T-cell (primary cell): ENCODE measurements at places on chromosomes 1 and 21. TPM values are rescaled to one million over a fixed set of nuclear protein-coding genes. Genes with fewer than 3 reads are reported as not detected.
A peak's percentile ranks its signal among the peaks of the same experiment; 100 is the strongest.

The ECE1 gene
- total RNA-seq: 81.0 TPM

The PPIH gene
- total RNA-seq: 38.7 TPM

The SUSD4 gene
- 1.3 TPM for total RNA-seq

The SCCPDH gene
- 4.5 TPM for total RNA-seq

The WNT3A gene
- total RNA-seq: not detected

The GJA4 gene
- total RNA-seq: not detected

DNA sequence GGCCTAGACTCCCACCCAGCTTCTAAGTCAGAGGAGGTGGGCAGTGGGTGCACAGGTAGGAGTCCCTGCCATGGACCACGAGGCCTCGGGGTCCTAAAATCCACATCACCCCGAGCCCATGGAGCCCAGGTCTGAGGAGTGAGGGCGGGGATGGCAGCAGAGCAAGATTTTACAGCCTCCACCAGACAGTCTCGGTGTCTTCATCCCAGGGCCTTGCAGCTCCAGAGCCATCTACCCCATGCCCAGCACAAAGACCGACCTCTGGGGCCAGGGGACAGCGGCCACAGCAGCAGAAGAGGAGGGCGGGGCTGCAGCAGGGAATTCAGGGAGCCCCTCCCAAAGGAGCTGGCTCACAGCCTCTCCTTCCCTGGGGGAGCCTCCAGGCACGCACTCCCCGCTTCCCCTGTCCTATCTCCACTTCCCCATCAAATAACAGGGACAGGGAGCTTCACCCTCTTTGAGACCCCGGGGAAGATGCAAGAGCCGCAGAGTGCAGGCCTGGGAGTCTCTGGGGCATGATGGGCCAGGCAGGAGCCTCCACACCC is 14.6 kb downstream of the CHD5 start:
- H3K4me3 ChIP-seq: no peak overlapping the region
- no peak overlapping the region for H3K27ac ChIP-seq
- peaks cover 57% of the 10 kb centered on the region for H3K27me3 ChIP-seq
- H3K36me3 ChIP-seq: no peaks in the 10 kb centered on the region
- H3K4me1 ChIP-seq: no peaks in the 10 kb centered on the region

- no peak for DNase-seq
- H3K27me3 ChIP-seq: no peaks in the 10 kb centered on the region
- no peak overlapping the region for H3K27ac ChIP-seq
- H3K4me1 ChIP-seq: no peaks in the 10 kb centered on the region
- H3K4me3 ChIP-seq: no peak overlapping the region
These were observed 308.1 kb downstream of the GPATCH2 start for GRCh38 chr1:217322834-217323233.

- no peaks in the 10 kb centered on the region for H3K27me3 ChIP-seq
- H3K4me3 ChIP-seq: no peak overlapping the region
- no peak overlapping the region for H3K27ac ChIP-seq
- H3K36me3 ChIP-seq: no peaks in the 10 kb centered on the region
These were observed 122.2 kb upstream of the TMEM51 start for GRCh38 chr1:15031251-15031933.

GRCh38 chr1:111269825-111270406 is 20.7 kb upstream of the CHIA start:
- H3K27me3 ChIP-seq: peaks cover 25% of the 10 kb centered on the region
- H3K36me3 ChIP-seq: no peaks in the 10 kb centered on the region
- no peak for DNase-seq
- no peak overlapping the region for H3K4me3 ChIP-seq

GRCh38 chr1:44792736-44793502 is 4.9 kb upstream of the BEST4 start:
- no peaks in the 10 kb centered on the region for H3K27me3 ChIP-seq
- DNase-seq: no peak
- H3K36me3 ChIP-seq: no peaks in the 10 kb centered on the region

DNA sequence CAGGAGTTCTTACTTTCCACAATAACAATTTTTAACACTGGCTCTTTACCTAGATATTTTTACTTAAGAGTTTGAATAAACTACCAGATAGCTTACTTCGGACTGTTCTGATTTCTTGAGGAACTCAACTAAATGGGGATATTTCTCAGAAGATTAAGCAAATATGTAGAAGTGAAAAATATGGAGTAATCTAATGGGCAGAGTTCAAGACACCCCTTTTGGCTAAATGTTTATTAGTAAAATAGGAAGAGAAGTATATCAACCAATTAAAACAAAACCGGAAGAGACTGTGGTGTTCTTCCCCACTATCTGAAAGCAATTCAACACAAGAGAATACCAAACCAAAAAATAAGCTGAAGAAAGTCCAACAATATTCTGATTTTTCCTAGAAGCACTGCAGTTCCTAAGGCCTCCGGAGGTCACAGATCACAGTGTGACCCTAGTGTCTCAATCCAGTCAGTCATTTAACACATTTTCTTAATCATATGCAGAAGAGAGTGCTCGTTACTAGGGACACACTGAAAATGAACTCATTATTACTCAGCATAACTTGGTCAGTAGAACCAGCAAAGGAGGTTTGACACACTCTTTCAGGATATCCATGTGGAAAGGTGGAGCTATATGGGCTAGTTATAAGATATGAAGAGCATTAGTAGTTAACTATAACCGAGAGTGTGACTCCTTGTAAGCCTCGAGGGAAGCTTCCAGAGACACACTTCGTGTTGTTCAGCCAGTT is 5.2 kb downstream of the SIPA1L2 start:
- peaks cover 10% of the 10 kb centered on the region for H3K4me1 ChIP-seq
- no peak overlapping the region for H3K27ac ChIP-seq
- no peaks in the 10 kb centered on the region for H3K36me3 ChIP-seq
- no peak overlapping the region for H3K4me3 ChIP-seq
- no peak for DNase-seq
- H3K27me3 ChIP-seq: peaks cover 6% of the 10 kb centered on the region

DNA sequence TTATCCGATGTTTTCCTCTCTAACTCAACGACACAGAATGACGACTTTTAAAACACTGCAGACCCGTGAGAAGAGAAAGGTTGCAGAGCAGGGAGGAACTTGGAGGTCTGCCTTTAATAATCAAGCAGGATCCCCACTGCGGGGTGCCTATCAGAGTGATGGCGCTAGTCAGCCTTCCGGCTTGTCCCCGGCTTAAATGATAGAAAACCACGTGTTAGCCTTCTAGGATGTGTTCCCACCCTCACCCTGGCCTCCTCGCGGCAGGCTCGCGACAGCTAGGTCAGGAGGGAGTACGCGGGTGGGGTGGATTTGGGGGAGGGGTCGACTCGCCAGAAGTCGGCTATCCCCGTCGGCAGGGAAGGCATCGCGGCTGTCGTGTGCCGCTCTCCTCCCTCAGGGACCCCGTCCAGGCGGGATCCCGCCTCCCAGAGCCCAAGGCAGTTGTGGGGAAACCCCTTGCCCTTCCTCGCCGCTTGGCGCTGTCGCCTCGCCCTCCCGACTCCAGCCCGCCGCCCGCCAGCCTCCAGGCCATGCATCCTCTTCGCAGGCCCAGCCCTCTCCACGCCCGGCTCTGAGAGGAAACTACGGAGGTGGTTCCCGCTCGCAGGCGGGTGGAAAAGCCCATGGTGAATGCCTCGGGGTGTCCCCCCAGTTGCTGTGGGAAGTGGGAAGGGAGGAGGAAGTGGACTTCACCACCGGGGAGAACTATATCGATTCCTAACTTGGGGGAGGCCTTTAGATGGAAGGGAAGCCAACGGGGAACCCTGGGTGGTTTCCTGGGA is 1.1 kb upstream of the SMG7 start:
- H3K27ac ChIP-seq: peak overlapping the region; percentile 96
- peaks cover 31% of the 10 kb centered on the region for H3K4me1 ChIP-seq
- peak; percentile 44 for DNase-seq
